ENCODE measurements at places on chromosomes 1 and 21.

GRCh38 chr1:176144526-176144925 lies 62.6 kb downstream of the COP1 start:
- DNase-seq = no peak

GRCh38 chr1:176416777-176417176 lies 46.2 kb upstream of the PAPPA2 start:
- no peak for DNase-seq

- DNase-seq = no peak
Measured at GRCh38 chr1:115874497-115874896, 33.6 kb upstream of the NHLH2 start.

DNA sequence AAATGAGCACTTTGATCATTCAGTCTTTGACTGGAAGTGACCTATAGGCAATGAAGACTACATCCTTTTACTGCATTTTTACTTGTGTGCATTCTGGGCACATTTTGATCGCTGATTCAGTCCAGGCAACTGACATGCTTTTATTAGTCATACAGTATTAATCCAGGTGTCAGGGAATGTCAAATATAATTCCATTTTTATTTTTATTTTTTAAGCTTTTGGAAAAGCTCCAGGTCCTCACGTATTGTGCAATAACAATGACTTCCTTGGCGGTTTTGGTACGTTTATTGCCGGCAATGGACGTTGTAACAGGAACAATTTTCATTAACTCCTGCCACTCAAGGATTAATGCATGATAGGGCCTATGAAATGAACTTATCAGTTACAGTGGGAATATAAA lies 302.6 kb upstream of the PTBP2 start:
- DNase-seq = no peak

- DNase-seq = no peak
Measured at GRCh38 chr1:68459091-68459490, 9.3 kb upstream of the RPE65 start.

DNA sequence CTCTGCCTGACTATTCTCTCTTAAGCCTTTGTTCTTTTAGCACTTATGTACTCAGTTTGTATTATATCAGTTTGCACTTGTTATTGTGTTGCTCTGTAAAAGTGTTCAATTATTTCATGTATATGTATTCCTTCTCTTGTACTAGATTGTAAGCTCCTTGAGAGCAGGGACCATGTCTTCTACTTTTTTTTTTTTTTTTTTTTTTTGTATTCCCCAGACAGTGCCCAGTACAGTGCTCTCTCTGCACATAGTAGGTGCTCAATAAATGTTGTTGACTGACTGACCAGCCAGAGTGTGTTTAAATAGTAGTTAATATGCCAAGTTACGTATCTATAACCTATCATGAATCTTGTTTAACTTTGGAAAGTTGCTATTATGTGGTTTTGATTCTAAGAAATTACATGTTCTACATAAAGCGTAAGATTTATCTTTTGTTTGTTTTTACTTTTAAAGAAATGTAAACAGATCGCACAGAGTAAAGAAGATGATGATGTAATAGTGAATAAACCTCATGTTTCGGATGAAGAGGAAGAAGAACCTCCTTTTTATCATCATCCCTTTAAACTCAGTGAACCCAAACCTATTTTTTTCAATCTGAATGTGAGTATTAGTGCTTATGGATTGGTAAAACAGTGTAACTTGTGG lies 16.1 kb downstream of the SON start:
- DNase-seq = no peak

DNA sequence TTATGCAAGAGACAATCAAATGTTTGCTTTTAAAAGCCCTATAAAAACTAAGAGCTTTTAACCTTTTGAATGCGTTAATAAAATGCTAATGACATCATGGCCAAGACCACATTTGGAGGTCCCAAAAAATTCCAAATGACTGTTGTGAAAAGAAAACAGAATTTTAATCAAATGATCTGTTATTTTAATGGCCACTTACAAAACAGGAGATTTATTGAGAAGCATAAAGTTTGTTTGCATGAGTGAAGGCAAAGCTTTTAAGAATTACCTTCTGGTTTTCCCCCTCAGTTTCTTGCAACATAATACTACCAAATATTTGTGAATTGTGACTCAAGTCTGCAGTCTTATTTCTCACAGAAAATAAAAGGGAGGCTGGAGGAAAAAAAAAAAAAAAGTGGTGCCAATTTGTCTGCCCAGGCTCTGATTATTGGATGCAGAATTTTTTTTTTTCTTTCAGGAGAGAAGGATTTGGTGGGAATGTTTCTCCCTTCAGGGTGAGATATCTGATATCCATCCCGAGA lies 60.7 kb downstream of the GORAB start:
- no peak for DNase-seq

DNA sequence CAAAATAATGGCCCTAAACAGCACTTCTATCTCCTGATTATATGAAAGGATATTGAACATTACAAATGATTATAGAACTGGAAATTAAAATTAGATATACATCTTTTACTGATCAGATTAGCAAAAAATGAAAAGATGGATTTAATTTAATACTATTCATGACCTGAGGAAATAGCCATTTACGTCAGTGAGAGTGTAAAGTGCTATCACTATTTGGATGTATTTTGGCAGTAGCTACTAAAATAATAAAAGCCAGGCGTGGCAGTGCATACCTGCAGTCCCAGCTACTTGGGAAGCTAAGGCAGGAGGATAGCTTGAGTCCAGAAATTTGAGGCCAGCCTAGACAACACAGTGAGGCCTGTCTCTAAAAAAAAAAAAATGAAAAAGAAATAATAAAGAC lies 5.3 kb downstream of the C4BPB start:
- DNase-seq = no peak

- DNase-seq = no peak
Measured at GRCh38 chr1:13605159-13605558, 21.5 kb downstream of the PDPN start.

GRCh38 chr1:42263019-42263418 lies 72.0 kb downstream of the FOXJ3 start:
- no peak for DNase-seq

- peak; percentile 35 for DNase-seq
Measured at GRCh38 chr1:66374561-66375111, 159.3 kb upstream of the SGIP1 start.

DNA sequence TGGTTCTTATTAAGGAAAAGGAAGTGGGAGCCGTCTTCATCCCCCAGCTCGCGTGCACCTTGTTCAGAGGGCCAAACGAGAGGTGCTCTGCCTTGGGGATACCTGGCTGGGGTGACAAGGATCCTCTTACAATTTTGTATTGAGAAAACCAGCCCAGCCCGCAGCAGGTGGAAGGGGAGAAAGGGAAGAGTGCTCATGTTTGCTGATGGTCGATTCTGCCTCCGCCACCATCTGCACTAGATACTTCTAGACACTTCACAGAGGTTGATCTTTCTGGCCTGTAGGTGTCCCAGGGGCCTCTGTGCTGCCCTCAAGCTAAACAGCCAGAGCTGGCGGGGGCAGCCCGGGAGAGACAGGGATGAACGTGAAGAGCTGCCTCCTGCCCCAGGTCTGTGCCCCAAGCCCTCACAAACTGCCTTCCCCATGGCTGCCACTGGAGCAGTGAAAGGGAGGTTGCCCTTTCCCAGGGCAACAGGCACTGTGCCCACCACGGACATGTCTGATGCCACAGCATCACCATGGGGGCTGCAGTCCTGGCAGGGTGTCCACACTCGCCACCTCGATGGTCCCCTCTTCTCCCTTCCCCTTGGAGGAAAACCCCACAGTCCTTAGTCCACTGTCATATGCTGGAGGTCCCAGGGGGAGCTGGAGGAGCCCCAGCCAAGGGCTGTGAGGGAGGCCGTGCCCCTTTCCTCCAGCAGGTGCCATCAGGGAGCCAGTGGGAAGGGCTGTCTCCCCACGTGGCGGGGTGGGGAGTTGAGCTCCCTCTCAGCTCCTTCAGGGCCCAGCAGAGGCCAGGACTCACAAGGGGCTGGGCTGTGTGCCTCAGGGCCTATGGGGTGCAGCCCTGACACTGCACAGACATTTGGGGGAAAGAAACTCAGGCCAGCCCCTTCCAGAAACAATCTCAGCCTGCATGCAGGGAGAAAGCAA lies 8.1 kb downstream of the ADPRS start:
- peak; percentile 21 for DNase-seq

GRCh38 chr1:230067871-230068620 lies 1.0 kb downstream of the GALNT2 start:
- peak; percentile 31 for DNase-seq

- DNase-seq = no peak
Measured at GRCh38 chr1:116351914-116352313, 21.1 kb upstream of the ATP1A1 start.

DNA sequence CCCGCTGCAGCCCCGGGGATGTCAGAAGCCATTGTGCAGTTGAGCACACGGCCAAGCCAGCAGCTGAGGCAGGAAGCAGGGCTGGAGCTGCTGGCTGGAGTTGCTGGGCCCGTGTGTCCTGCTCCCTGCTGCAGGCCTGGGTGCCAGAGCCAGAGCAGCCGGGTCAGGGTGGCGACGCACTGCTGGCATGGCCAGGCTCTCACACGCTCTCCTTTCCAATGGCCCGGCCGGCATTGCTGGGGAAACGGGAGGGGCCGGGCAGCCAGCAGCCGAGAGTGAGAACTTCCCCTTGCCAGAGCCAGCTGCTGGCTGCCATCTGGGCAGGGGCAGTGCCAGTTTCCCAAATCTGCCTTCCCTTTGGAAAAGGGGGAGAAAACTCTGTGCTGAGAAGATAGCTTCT lies 82.4 kb upstream of the PROX1 start:
- no peak for DNase-seq

- no peak for DNase-seq
Measured at GRCh38 chr1:94612525-94613204, 71.1 kb upstream of the F3 start.

DNA sequence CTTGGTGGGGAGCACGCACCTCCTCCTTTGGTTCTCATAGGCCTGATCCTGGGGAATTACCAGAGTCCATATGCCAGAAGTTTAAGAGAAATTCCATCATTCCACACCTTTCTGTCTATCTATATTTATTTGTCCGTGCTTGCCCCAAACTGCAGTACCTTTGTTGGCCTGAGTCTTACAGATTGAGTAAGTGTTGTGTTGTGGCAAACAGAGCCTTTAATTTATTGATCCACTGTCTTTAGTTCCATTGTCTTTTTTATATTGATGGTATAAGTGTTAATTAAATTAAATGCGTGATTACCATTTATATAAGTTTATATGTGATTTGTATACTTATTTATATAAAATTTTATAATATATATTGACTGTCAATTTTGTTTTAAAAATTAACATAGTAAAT lies 4.9 kb downstream of the SH3BGR start:
- no peak for DNase-seq

DNA sequence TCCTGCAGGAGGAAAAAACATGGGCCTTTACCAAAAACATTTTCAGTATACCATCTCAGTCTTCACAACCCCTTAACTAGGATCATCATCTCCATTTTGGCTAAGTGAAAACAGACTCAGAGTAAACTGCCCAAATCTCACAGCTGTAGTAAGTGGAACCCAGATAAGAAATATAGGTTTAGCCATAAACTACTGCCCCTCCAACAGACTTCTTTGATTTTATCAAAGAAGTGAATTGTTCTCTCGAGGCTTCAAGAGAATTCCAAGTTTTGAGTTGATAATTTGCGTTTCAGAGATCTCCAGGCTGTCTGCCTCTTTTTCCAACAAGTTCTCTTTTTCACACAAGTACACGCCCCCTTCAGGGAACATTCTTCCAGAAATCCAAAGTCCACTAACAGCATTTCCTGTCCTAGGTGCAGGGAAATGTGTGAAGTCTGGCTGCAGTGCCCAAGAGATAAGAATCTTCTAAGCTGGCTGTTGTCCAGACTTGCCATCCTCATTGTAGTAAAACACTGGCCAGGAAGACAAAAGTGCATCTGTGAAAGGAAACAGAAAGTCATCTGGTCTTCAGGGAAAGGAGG lies 30.8 kb downstream of the RNF19B start:
- no peak for DNase-seq

GRCh38 chr21:41048145-41048544 lies 119.8 kb upstream of the BACE2 start:
- no peak for DNase-seq

DNA sequence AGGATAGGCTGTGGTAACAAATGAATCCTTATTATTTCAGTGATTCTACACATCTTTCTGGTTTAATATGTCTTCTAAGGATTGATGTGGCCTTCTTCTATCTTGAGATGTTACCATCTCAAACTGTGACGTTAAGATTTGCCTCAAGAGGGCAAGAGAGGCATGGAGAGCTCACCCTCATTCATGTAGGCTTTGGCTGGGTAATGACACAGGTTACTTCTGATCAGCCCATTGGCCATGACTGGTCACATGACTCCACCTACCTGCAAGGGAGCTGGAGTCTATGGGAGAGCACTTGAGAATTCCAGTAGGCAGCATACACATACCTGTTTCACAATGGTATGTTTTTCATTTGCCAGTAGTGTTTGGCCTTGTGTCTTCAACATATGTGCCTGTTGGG lies 30.0 kb downstream of the CACHD1 start:
- DNase-seq = no peak

DNA sequence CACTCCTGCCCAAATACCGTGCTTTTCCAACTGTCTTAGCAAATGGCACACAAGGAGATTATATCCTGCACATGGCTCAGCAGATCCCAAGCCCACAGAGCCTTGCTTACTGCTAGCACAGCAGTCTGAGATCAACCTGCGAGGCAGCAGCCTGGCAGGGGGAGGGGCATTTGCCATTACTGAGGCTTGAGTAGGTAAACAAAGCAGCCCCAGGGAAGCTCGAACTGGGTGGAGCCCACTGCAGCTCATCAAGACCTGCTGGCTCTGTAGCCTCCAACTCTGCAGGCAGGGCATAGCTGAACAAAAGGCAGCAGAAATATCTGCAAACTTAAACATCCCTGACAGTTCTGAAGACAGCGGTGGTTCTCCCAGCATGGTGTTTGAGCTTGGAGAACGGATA lies 70.1 kb upstream of the PTBP2 start:
- DNase-seq = no peak

- no peak for DNase-seq
Measured at GRCh38 chr1:41438711-41439110, 45.8 kb downstream of the EDN2 start.

DNA sequence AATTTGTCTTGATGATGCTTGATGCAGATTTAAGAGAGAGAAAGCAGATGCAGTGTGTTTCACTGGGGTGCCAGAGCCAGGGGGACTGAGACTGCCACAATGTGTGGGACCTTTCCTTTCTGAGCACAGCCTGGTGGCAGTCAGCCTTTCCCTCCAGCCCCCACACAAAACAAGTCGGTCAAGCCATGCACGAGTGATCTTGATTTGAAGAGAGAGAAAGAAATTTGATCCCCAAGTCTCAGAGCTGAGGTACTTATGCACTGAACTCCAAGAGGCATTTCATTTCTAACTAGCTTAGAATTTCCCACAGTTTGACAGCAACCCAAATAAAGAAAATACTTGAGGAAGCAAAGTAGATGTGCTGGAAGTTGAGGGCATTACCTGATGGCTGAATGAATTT lies 193.8 kb downstream of the ST6GALNAC3 start:
- DNase-seq = no peak

- no peak for DNase-seq
Measured at GRCh38 chr21:25528515-25528914, 78.8 kb downstream of the MRPL39 start.

GRCh38 chr1:12166834-12167492 lies at the start of gene TNFRSF1B:
Gene TNFRSF1B, plus strand, starts transcription at chr1:12166991. Its CDS starts 101 bp downstream, at chr1:12167092.
- peak; percentile 83 for DNase-seq
